Activated naive CD4-positive, alpha-beta T cell treated with anti-CD3 and anti-CD28 coated beads, Interleukin-2, amount 10 ng/mL, durations not matched to agents 7 days and 5 days (primary cell): ENCODE measurements at places on chromosomes 12 and 14.

DNA sequence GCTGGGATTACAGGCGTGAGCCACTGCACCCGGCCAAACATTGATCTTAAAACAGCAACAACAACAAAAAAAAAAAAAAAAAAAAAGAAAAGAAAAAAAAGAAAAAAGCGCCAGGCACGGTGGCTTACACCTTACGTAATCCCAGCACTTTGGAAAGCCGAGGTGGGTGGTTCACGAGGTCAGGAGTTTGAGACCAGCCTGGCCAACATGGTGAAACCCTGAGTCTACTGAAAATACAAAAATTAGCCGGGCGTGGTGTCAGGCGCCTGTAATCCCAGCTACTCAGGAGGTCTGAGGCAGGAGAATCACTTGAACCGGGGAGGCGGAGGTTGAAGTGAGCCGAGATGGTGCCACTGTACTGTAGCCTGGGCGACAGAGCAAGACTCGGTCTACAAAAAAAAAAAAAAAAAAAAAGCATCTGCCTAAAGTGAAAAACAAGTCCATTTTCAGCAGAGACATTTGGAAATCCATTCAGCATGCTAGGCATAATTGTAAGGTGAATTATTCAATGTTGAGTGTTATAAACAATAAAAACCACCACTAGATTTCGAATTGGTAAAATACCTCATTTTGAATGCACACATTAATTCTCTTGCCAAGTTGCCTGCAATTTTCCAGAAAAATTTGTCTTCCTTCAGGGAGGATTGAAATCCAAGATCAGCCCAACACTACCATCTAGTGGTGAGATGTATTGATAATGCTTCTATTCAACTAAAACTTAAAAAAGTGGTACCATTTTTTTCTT lies 8.0 kb upstream of the CERS5 start:
- H3K4me3 ChIP-seq = no peak overlapping the region
- DNase-seq = no peak
- H3K4me1 ChIP-seq = peaks cover 1% of the 10 kb centered on the region
- H3K27ac ChIP-seq = peak overlapping the region; percentile 4
- H3K27me3 ChIP-seq = no peaks in the 10 kb centered on the region

DNA sequence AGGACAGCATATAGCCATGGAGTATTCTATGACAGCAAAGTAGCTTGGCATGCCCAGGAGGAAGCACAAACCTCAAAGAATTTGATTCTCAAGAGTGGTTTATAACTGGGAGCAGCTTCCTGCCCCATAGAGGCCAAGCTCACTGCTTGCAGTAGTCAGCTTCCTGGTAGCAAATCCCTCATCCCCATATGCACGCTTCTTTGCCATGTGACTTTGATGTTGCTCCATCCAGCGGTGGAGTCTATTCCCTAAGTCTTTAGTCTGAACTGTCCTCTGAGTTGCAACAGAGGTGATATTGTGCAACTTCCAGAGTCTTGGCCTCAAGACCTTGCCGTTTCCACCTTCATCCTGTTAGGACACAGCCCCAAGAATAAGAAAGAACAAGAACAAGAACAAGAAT lies 996.8 kb upstream of the TMEM132C start:
- H3K4me1 ChIP-seq = no peaks in the 10 kb centered on the region
- H3K27me3 ChIP-seq = no peaks in the 10 kb centered on the region
- DNase-seq = no peak
- no peaks in the 10 kb centered on the region for H3K36me3 ChIP-seq

DNA sequence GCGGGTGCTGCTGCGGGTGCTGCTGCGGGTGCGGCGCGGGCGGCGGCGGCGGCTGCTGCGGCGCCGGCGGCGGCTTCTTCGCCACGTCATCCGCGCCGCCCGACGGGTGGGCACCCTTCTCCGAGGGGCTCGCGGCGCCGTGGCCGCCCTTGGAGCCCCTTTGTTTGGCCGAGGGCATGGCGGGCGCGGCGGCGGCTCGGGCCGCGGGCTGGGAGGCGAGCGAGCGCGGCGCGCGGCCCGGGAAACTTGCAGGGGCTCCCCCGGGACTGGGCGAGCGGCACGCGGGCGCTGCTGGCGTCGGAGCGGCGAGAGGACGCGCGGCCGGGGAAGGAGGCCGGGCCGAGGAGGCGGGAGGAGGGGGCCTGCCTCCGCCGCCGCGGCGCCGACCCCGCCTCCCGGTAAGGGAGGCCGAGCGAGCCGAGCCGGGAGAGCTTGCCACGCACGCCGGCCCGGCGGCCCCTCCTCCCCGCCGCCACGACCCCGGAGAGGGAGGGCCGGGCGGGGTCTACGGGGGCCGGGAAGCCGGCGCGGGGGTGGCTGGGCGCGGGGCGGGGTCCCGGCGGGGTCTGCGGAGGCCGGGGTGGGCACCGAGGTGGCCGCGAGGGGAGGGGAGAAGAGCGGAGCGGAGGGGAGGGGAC lies at the start of gene CKAP4:
Gene CKAP4, minus strand, starts transcription at position 347 of the 638 bp plus-strand sequence. Its CDS starts 169 bp downstream, at position 178.
- no peaks in the 10 kb centered on the region for H3K36me3 ChIP-seq
- peaks cover 17% of the 10 kb centered on the region for H3K27me3 ChIP-seq
- H3K4me1 ChIP-seq = peaks cover 15% of the 10 kb centered on the region
- peak; percentile 62 for DNase-seq
- H3K4me3 ChIP-seq = peak within 1 kb of the TSS; percentile 73
- peak within 1 kb of the TSS; percentile 75 for H3K27ac ChIP-seq

DNA sequence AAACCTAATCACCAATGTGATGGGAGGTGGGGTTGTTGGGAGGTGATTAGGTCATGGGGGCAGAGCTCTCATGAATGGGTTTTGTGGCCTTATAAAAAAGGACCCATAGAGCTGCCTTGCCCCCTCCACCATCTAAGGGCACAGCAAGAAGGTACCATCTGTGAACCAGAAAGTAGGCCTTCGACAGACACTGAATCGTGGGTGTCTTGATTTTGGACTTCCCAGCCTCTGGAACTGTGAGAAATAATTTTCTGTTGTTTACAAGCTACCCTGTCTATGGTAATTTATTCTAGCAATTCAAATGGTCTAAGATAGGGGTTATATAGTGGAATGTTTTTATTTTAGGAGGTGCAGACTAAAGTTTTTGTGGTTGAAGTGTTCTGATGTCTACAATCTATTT lies 7.9 kb upstream of the SLC10A1 start:
- no peaks in the 10 kb centered on the region for H3K36me3 ChIP-seq
- H3K4me1 ChIP-seq = no peaks in the 10 kb centered on the region
- H3K4me3 ChIP-seq = no peak overlapping the region
- no peak overlapping the region for H3K27ac ChIP-seq
- DNase-seq = no peak
- H3K27me3 ChIP-seq = peaks cover 11% of the 10 kb centered on the region

DNA sequence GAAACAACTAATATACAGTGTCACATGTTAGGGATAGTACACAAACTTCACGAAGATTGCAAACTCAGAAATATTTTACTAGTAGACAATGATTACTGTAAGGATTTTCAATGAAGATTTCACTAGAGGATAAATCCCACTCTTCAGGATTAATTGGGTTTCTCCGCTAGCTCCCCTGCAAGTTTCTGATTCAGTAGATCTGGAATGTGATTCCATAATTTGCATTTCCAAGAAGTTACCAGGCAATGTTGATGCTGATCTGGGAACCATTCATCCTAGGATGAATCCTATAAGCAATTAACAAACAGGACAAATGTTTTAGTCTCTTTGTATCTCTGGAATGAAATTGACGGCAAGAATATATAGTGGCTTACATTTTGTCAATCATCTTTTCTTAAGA lies 272.4 kb downstream of the ALX1 start:
- H3K36me3 ChIP-seq = no peaks in the 10 kb centered on the region
- H3K4me1 ChIP-seq = no peaks in the 10 kb centered on the region
- no peak overlapping the region for H3K27ac ChIP-seq
- DNase-seq = no peak
- no peaks in the 10 kb centered on the region for H3K27me3 ChIP-seq
- H3K4me3 ChIP-seq = no peak overlapping the region

DNA sequence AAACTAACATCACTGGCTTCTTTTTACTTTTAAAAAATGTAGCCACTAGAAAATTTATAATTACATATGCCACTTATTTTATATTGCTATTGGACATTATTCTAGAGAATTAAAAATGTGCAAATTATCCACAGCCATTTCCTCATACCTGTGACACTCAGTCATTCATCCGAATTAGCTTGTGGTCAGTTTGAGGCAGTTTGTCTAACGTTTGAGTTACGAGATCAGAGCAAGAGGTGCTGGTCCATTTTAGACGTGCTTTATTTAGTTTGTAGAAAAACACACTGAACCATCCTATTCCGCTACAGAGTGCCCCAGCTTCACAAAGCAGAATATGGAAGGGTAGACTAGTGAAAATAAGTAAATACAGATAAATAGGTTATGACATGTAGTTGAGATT lies 513.0 kb downstream of the NRXN3 start:
- no peaks in the 10 kb centered on the region for H3K4me1 ChIP-seq
- H3K27ac ChIP-seq = no peak overlapping the region
- H3K27me3 ChIP-seq = no peaks in the 10 kb centered on the region
- H3K4me3 ChIP-seq = no peak overlapping the region

- no peaks in the 10 kb centered on the region for H3K36me3 ChIP-seq
- H3K4me1 ChIP-seq = no peaks in the 10 kb centered on the region
- no peaks in the 10 kb centered on the region for H3K27me3 ChIP-seq
- no peak overlapping the region for H3K27ac ChIP-seq
These were observed 122.6 kb downstream of the ESRRB start for GRCh38 chr14:76498463-76498935.

DNA sequence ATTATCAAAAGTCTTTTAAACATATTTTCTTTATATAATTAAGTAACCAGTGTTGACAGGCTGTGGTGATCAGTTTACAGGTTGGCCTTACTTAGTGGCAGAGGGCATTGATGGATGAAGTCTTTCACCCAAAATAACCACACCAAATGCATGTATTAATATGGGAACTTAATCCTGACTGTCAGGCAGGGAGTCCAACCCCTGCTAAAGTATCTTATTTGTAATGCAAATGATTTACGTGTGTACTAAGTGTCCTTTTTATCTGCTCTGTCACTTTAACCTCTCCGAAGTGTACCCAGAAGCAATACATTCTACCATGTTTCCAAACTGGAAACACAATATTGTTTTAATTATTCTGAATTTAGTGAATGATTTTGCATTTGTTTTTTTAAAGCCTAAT lies 1.4 kb downstream of the MYBPC1 start:
- no peaks in the 10 kb centered on the region for H3K4me1 ChIP-seq
- H3K4me3 ChIP-seq = no peak overlapping the region
- H3K27me3 ChIP-seq = peaks cover 8% of the 10 kb centered on the region
- DNase-seq = no peak

DNA sequence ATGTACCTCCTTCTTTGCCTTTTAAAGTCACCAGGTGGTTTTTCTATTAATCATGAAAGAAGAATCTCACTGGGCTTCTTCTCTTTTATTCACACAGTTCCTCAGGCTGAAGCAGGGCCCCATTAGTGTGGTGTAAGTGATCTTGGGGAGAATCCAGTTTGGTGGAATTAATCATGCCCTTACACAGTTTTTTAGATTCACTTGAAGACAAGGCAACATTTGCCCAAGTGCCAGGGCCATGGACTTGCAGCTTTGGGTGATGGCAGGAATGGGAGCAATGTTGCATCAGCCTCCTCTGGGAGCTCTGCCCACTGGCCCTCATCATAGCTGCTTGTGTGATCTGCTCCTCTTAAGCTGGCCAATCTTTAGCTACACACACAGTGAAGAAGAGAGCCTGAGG lies 33.8 kb downstream of the KCNK10 start:
- H3K27ac ChIP-seq = no peak overlapping the region
- H3K27me3 ChIP-seq = no peaks in the 10 kb centered on the region
- no peak overlapping the region for H3K4me3 ChIP-seq
- no peaks in the 10 kb centered on the region for H3K36me3 ChIP-seq

DNA sequence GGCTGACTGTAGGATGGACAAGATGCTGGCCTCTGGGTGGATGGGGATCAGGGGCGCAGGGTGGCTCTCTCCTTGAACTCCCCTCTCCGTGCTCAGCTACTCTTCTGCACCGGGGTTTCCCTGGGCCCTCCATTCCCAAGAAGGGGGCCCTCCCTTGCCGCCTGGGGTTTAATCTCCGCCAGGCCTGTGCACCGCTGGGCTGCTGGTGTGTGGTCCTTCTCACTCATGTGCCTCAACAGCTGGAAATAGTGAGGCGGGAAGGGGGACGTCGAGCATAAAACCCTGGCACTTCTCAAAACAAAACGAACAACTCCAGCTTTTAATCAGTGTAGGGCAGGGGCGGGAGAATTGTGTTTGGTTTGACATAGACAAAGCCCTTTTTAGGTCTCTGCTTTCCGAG lies 19.0 kb upstream of the SMOC1 start:
- no peak overlapping the region for H3K27ac ChIP-seq
- H3K4me1 ChIP-seq = no peaks in the 10 kb centered on the region
- peaks cover 32% of the 10 kb centered on the region for H3K27me3 ChIP-seq
- no peak overlapping the region for H3K4me3 ChIP-seq

DNA sequence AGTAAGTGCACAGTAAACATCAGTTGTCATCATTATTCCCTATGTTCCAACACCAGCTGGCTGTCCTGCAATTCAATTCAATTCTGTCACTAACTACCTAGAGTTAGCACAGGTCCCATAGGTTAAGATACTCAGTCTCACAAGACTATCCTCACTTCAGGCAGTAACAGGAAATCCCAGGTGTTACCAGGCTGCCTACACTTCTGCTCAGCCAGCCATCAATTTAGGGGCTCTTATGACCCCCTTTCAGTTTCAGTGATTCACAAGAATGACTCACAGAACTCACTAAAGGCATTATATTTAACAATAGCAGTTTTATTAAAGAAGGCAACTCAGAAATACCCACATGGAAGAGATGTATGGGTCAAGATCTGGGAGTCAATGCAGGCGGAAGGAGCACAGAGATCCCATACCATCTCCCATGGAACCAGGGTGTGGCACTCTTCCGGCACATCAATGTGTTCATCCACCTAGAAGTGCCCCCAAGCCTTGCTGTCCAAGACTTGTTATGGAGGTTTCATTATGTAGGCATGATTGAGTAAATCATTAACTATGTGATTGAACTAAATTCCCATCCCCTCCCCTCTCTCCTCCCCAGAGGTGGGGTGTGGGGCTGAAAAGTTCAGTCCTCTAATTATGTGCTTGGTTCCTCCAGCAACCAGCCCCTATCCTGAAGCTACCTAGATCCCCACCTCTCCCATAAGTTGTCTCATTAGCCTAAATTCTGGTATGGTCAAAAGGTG lies 120.8 kb upstream of the WSCD2 start:
- H3K4me1 ChIP-seq = no peaks in the 10 kb centered on the region
- no peak for DNase-seq
- H3K27ac ChIP-seq = no peak overlapping the region
- no peak overlapping the region for H3K4me3 ChIP-seq
- H3K27me3 ChIP-seq = peaks cover 3% of the 10 kb centered on the region

DNA sequence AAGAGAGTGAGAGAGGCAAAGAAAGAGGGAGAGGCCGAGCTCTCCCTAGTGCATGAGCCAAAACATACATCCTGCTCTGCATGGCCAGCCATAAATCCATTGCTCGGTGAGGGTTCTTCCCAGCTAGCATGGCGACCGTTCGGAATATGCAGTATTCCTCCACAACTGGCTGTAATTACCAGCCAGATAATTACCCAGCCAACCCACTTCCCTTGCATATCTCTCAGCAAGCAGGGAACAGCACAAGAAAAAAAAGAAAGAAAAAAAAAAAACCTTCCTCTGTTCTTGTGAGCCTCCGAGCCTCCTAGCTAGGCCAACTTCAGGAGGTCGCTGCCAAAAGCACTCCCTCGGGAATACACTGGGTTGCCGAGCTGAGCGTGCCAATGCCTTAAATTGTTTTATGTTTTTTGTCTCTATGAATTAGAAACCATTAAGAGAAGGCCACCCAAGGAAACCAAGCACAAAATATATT lies 567.9 kb downstream of the MED13L start:
- H3K27ac ChIP-seq = no peak overlapping the region
- no peak overlapping the region for H3K4me3 ChIP-seq
- DNase-seq = no peak
- no peaks in the 10 kb centered on the region for H3K4me1 ChIP-seq
